DND-41 (cell line): ENCODE measurements at places on chromosomes 5 and 9.

DNA sequence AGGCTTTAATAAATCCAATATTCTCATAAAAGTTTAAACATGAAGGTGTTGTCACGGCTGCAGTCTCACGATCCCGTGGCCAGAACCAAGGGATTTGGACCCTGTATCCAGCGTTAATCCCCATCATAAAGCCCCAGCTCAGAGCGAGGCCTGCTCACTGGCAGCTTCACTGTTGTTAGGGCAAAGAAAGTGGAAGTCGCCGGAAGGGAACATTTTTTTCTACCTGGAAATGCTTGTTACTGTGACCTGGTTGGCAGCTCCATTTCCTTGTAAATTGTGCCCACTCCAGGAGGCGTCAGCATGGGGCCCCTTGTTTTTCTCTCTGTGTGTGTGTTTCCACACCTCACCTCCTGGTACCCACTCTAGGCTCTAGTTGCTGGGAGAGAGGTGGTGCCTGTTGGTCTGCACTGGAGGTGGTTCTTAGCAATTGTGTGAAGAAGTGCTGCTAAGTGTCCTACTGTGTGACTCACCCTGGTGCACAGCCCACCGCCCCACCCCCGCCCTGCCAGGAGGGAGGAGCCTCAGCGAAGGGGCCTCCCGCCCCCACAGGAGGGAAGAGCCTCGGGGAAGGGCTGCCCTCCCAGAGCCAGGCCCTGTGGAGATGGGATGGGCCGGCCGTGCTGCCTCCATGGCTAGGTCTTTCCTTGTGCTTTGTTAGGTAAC lies 105.1 kb downstream of the EHMT1 start:
- no peaks in the 10 kb centered on the region for H3K27me3 ChIP-seq
- H3K4me3 ChIP-seq = no peak overlapping the region
- H3K36me3 ChIP-seq = peaks cover 72% of the 10 kb centered on the region
- DNase-seq = no peak
- no peaks in the 10 kb centered on the region for H3K4me1 ChIP-seq

DNA sequence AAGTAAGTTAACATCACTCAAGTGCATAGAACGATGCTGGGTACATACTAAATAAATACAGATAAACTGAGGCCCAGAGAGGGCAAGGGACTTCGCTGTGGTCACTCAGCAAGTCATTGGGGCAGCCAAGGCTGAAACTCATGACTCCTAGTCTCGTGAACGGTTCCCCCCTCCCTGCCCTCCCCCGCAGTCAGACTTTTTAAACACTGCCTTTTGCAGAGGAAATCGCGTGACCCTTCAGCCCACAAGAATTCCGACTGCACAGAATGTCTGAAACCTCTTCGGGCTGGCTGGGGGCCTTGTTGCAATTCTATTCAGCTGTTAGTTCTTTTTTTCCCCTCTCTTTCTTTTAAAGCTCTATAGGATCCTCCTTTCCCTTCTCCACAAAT lies 28.1 kb downstream of the NEK6 start:
- DNase-seq = no peak
- no peak overlapping the region for H3K4me3 ChIP-seq
- H3K4me1 ChIP-seq = no peaks in the 10 kb centered on the region
- no peak overlapping the region for H3K27ac ChIP-seq
- H3K27me3 ChIP-seq = peaks cover 5% of the 10 kb centered on the region
- H3K36me3 ChIP-seq = no peaks in the 10 kb centered on the region

DNA sequence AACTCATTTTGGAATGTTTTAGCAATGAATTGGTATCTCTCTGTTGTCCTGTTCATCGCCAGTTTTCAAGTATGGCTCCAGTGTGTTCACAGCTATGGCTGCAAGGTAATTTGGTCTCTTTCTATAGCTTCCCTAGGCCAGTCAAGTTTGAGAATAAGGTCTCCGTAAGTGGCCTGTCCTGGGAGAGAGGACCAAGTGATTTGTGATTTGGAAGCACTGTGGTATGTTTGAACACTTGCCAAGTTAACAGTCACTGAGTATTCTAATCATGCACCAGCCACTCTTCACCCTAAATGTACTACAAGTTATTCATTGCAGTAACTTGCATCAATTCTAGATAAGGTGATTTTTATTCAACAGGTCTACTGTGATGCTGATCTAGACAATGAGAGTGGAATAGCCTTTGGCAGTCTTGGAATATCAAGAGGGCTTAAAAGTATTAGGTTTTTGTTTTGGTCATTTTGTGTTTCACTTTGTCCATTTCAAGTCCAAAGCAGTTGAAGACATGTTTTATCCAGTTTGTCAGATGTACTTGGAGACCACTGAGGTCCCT lies 41.1 kb downstream of the G3BP1 start:
- H3K27ac ChIP-seq = no peak overlapping the region
- H3K27me3 ChIP-seq = no peaks in the 10 kb centered on the region
- DNase-seq = no peak
- peaks cover 72% of the 10 kb centered on the region for H3K36me3 ChIP-seq
- H3K4me3 ChIP-seq = no peak overlapping the region
- no peaks in the 10 kb centered on the region for H3K4me1 ChIP-seq

DNA sequence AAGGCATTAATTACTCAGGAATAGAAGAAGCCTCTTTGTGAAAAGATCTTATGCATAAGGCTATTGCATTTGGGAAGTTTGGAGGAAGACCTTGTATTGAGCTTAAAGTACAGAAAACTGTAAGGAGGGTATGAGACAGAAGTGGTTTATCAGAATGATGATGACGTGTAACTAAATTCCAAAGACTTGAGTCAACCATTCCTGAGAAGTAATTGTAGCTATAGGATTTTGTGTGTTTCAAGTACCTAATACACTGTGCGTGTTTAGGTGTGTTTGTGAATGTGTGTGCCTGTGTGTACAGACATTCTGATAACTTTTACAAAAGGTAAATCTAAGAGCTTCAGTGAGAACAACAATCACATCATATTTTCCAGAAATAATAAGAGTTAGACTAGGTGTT lies 46.5 kb upstream of the IRX2 start:
- H3K27me3 ChIP-seq = no peaks in the 10 kb centered on the region
- H3K4me3 ChIP-seq = no peak overlapping the region
- H3K27ac ChIP-seq = no peak overlapping the region

DNA sequence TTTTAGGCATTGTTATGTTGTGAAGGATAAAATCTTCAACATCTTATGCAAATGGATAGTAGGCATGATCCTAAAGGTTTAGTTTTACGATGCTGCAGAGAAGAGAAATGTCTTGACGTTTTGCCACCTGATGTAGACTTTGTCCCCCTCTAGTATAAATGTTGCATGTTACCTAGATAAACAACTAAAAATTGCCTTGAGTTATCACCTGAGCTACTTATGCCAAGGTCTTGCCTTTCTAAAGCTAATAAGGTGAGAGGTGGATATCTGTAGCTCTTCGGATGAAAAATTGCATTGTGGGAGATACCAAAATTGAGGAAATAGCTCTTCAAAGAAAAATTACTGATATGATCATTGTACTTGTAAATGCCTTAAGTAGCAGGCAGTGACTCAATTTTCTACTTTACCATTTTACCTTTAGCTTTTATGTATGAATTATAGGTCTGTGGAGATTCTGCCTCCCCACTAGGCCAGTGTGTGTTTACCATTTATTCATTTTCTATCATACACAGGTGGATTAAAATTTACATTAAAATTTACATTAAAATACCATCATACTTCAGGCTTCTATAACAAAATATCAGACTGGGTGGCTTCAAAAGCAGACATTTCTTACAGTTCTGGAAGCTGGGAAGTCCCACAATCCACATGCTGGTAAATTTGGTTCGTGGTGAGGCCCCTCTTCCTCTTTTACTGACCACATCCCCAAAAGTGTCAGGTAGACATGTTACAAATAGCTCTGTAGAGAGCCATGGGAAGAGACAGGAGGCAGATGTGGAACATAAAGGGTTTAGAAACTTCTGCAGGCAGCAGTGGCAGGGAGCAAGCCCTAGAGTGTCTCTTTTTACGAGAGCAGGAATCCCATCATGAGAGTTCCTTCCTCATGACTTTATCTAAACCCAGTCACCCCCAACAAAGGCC lies 100.7 kb upstream of the ERBIN start:
- no peaks in the 10 kb centered on the region for H3K36me3 ChIP-seq
- no peaks in the 10 kb centered on the region for H3K27me3 ChIP-seq
- no peak overlapping the region for H3K27ac ChIP-seq
- no peak overlapping the region for H3K4me3 ChIP-seq
- DNase-seq = peak; percentile 43

DNA sequence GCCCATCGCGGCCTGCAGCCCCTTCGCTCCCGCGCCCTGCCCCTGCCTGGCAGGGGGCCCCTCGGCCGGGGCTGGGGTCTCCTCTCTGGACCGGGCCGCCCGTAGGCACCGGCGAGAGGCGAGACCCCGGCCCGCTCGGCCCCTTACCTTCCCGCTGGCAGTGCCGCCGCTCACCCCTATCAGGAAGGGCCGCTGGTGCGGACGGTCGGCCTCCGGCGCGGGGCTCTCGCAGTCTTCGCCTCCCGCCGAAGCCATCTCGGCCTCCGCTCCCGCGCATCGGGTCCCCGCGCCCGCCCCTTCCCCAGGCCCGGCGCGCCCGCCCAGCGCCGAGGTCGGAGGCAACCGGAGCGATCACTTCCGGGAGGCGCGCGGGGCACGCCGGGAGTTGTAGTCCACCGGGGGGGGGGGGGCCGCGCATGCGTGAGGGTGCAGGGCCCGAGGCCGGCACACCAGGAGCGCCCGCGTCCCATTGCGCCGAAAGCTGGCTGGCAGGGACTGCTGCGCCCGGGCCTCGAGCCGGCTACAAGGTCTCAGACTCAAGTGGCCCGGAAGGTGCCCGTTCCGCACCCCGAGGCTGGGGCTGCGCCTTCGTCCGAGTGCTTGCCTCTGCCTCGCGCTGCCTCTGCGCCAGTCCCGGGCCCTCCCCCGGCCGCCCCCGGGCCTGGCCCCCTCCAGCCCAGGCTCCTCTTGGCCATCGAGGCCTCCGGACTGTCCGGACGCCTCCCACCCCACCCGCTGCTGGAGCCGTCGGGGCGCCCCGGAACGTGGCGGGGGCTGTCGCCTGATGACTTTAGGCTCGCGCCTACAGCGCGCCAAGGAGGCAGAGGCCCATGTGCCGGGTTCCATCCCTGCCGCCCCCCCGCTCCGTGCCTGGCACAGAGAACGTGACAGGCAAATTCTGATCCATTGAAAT lies at the start of gene UCK1:
UCK1 (minus strand) TSS at position 344 of the 913 bp plus-strand sequence; CDS start at position 255, 89 bp downstream.
- peak within 1 kb of the TSS; percentile 74 for H3K27ac ChIP-seq
- H3K27me3 ChIP-seq = no peaks in the 10 kb centered on the region
- H3K4me3 ChIP-seq = peak within 1 kb of the TSS; percentile 59
- peaks cover 41% of the 10 kb centered on the region for H3K36me3 ChIP-seq

DNA sequence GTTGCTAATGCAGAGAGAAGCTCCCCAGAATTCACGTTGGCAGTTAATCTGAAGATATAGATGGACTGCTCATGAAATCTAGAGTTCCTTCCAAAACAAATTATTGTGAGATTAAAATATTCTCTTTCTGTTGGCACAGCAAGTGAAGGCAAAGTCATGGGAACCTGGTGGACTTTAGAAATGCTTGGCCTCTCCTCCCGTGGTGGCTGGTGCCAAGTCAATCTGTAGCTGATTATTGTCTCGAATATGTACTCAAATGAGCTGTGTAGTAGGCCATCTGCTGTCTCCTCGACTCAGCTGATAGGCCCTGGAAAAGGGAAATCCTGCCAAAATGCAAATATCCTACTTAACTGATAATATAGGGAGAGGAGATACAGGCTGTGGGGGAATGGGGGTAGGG lies 69.3 kb downstream of the DAPK1 start:
- H3K27ac ChIP-seq = no peak overlapping the region
- no peak overlapping the region for H3K4me3 ChIP-seq
- H3K4me1 ChIP-seq = no peaks in the 10 kb centered on the region
- no peaks in the 10 kb centered on the region for H3K27me3 ChIP-seq
- no peak for DNase-seq
- H3K36me3 ChIP-seq = no peaks in the 10 kb centered on the region
